ENCODE measurements at places on chromosomes 16 and 17.

DNA sequence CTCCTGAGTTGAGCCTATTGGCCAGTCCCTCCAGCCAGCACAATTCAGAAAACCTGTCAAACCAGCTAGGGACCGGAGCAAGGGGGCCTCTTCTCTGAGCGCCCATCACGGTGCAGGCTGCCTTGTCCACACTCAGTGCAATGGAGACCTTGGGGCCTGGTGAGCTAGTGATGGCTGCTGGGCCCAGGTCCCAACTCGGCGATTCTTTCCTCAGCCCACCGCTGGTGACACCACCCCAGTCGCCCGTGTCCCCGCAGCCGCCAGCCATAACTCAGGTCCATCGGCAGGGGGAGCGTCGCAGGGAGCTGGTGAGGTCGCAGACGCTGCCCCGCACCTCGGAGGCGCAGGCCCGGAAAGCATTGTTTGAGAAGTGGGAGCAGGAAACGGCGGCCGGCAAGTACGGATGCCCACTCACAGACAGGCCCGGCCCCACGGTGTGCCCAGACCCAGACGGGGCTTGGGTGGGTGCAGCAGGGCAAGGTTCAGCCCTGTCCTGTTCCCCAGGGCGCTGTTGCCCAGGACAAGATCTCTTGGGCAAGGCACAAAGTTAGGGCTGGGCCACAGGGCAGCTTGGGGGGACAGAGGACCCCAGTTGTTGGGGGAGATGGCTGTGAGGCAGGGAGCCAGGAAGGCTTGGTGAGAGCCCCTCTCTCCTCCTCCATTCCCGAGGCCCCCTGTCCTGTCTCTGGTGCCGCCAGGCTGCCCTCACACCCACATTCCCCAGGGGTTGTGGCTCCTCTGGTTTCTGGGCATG is 10.8 kb downstream of the SMTNL2 start:
- DNase-seq = no peak

GRCh38 chr17:76720211-76720610 is 6.2 kb downstream of the JMJD6 start:
- no peak for DNase-seq

DNA sequence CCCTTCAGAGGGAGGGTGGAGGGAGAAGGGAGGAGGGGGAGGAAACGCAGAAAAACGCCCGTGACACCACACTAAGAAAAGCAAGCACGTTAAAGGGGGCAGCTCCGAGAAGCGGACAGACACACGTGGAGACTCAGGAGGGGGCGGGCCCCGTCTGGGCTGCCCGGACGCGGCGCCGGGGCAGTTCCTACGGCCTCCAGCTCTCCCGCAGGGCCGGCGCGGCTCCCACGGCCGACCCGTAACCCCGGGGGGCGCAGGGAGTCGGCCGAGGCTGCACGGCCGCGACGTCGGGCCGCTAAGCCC is 362 bp downstream of the KLHDC4 start:
- no peak for DNase-seq

GRCh38 chr17:49525831-49526741 is 31.0 kb downstream of the NGFR start:
- no peak for DNase-seq

DNA sequence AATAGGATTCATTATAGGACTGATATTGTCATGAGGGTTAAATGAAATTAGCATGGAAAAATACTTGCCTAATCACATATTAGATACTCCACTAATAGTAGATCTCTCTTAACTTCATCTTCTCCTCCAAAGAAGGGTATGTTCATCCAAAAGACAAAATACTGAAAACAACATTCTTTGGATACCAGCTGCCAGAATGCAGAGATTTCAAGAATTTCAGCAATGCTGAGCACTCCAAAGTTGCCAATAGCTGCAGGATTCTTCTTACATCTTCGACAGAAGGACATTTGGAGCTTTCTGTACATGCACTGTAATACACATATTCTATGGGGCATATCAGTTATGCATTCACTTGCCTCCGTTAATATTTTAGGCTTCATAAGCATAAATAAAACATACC is 436.5 kb downstream of the HAPSTR1 start:
- DNase-seq = no peak

DNA sequence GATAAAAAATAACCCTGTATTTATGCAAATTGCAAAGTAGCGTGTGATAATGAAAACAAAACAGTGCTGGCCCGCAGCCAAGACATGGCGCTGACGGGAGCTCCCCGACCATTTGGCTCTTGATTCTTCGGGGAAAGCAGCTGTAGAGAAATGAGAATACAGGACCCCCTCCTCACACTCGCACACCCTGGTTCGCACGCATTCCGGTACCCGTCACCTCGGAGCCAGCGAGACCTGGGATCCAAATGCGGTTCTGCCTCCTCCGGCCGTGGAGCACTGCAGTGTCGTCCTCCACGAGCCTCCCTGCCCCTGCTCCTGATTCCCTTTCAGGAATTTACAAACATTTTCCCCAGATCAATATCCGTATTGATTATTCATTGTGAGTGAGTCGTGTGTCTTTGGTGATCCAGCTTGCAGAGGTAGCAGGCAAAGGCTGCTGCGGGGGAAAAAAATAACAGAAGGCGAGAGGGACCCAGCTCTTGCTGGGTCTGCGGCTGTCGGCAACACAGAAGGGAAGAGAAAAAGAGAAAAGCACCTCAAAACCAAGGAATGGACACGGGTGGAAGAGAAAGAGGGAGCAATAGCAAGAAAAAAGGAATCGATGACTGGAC is 184.1 kb upstream of the ZFHX3 start:
- no peak for DNase-seq

DNA sequence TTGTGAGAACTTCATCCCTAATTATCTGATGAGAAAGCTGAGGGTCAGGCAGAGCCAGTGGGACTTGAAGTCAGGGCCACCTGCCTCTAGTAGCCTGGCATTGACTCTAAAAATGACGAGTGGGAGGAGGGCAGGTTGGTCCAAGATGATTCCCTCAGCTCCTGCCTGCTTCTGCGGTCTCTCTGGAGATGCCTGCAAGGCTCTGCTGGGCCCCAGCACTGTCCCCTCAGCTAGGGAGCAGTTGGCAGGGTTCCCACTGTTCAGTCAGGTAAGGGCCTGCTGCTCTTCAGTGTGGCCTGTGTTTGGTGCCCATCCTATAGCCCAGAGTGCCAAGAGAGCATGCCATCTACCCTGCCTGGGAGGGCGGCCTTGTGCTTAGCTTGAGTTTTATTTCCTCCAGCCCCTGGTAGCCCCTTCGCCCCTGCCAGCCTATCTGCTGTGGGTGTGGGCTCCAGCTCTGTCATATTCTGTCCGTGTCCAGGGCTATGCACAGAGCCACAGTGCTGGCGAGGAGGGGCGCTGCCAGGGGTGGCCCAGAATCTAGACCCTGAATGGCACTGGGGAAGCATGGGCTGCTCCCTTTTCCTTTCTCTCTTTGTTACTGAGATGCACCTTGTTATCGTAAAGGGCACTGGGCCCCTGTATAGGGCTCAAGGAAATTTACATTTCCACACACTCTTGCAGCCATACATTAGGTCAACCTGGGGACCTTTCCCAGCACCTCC is 68.5 kb downstream of the CYLD start:
- no peak for DNase-seq

DNA sequence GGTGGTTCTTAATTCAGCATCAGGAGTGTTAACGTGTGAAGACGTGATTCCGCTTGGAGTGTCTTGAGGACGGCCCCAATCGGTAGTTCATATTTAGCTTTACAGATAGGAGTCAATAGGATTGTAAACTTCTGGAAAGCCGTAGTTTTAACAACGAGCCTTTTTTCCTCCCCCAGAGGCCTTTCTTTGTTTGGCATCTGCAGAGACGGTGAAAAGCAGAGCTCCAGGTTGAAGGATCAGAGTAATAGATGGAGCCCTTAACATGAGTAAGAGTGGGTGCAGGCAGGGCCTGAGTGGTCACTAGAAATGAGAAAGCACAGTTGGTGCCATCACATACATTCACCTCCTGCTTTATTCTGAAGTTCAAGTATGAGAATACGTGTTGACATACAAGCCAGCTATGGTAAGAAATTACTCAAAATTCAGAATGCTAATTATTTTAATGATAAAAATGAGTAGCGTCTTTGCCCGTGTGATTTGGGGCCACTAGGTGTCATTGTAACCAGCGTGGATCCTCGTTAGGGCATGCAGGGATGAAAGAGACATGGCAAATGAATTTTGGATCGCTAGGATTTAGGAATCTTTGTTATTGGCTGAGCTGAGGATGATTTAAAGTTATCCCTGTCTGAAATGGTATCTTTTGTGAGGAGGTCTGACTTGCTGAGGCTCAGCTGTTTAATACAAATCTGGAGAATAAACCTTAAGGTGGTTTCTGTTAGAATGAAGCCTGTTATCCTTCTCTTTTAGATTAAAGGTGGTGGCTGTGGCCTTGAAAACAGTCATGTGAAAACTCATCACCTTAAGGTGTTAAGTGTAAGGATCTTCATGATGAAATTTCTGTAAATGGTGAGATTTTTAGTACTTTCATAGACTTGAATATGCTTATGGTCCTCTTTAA is 18.6 kb downstream of the PRCD start:
- DNase-seq = no peak

Measured in NCI-H524 treated with DMSO at 0.1 percent for 48 hours (cell line).